ENCODE measurements at places on chromosomes 5 and 9.

- no peak for DNase-seq
Measured at GRCh38 chr9:2332663-2333062, 288.9 kb upstream of the VLDLR start.

- no peak for DNase-seq
Measured at GRCh38 chr5:87529486-87530076, 116.9 kb upstream of the CCNH start.

DNA sequence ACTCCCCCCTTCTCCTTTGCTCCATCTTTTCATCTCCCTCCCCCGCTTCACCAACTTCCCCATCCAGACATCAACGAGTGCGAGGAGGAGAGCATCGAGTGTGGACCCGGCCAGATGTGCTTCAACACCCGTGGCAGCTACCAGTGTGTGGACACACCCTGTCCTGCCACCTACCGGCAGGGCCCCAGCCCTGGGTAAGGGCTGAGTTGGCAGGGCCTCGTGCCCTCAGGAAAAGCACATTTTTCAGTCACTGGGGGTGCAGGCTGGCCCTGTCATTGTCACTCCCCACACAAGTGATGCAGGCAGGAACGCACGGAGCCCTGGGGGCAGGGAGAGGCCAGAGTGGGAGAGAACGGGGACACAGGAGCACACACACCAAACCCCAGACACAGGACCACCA lies 12.4 kb upstream of the ASS1 start:
- no peak for DNase-seq

DNA sequence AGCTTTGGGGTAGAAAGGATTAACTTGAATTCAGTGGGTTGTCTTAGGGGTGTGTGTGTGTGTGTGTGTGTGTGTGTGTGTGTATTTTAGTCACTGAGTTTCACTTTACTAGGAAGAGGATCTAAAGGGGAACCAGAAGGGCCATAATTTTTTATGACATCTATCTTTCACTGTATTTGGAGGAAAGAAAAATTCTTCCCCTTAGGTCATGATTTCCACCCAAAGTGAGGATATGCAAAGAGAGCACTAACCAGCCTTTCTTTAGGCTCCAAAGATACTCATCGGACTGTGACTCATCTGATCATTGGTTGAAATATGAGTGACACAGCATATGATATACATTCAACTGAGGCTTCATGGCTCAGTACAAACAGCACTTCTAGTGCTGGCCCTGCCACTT lies 75.2 kb upstream of the RASGRF2 start:
- no peak for DNase-seq

GRCh38 chr9:69223605-69224004 lies 49.5 kb downstream of the TJP2 start:
- DNase-seq = no peak

DNA sequence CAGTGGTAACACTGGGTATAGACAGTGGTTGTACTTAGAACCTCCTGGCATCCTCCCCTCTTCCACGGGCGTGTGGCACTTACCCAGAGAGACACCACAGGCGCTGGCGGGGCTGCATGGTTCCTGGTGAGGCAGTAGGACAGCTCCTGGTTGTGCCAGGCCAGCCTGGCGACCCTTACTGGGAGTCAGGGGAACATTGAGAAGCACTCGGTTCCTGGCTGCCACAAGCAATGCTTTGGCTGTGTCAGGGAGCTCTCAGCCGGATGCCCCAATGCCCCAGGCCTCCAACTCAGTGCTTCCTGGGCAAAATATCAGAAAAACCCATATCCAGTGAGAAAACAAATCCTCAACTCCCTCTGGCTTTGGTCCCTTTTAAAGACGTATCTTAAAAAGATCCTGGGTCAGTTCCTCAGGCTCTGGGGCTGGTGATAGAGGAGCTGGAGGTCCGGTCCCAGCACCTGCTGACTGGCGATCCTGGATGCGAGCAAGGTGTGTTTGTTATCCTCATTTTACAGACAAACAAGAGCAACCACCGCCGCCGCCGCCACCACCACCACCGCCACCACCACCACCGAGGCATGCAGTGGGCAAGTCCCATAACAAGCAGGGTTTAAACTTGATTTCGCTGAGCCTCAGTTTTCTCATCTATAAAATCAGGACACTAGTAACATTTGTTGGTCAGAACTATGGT lies 4.2 kb downstream of the NKX2-5 start:
- no peak for DNase-seq

GRCh38 chr9:131876486-131876885 lies 136.6 kb upstream of the RAPGEF1 start:
- no peak for DNase-seq

DNA sequence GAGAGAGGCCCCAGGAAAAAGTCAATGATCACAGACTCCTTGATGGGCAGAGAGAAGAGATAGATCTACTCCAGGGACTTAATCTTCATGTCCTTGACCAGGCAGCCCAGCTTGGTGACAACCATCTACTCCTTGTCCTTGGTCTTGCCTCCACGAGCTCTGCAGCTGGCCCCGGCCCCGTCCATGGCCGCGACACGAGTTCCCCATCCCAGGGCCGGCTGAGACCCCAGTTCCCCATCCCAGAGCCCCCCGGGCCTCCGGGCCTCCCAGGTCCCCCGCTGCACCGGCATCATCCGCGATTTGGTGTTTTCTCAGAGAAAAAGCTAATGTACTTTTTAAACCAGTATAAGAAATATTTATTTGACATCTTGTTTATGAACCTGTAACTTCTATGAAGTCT lies 2.5 kb upstream of the PGGT1B start:
- no peak for DNase-seq

DNA sequence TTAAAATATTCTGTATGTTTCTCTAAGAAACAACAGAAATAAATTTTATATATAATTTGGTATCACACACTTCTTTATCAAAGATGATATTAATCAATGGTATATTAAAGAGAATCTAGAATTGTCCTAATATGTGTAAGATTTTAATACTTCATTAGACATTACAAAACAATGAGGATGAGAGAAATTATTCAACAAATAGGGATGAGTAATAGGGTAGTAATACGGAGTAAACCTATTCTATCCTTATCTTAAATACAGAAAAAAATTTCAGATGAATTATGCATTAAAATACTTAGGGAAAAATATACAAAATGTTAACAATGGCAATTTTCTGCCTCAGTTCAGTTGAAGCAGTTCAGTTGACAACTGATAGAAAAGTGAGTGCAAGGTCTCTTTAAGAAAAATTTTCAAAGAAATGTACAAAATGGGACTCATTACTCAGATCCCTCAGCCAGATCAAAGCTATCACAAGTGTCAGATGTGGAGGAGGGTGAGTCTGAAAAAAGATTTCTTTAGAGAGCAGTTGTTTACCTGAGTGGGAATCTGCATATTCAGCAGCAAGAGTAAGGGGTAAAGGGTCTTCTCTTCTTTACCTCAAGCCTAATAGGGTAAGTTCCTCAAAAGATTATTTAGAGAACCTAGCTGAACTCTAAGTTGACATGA lies 56.7 kb upstream of the GCNT4 start:
- no peak for DNase-seq

DNA sequence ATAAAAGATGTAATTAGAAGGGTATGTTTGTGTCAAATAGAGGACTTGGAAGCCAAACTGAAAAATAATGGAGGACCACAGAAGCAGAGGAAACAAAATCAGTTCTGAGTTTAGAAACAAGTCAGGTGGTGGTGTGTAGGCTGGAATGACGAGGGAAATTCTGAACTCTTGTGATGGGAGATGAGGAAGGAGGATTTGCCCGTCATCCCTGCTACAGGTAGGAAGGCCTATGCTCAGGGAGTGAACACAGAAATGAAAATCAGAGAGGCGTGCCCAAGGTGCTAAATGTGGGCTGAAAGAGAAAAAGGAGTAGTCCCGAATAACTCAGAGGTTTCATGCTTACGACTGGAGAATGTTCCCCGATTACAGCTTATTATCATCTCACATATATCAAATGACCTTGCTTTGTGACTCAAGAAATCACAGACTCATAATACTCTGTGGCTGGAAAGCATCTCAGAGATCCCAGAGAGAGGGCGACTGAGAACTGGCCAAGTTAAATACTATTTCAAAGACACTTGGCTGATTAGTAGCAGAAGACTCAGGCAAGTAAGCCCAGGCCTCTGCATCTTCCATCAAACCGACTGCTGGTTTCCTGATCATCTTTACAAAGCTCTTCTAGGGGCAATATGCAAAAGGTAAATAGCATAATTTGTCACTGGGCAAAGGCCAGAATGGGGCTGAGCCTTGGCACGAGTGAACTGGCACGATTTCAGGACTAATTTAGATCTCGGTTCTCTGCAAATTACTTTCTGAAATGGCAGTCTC lies 126.0 kb downstream of the SUSD1 start:
- no peak for DNase-seq

GRCh38 chr5:135031813-135032694 lies 2.0 kb downstream of the PITX1 start:
- no peak for DNase-seq

DNA sequence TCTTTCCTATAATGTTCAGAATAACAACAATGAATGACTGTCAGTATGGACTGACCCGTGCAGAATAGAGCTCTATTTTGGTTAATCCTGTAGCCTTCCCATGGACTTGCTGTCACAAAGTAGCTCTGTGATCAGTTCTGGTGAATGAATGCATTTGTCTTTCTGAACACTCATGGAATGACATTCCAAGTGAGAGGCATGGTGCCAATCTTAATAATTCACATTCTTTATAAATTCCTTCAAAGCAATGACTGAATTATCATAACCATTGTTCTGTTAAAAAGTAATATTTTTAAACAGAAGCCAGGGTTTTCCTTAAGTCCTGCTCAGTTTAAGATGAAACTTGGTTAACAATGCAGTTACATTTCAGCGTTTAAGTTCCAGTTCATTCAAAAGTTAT lies 360.5 kb downstream of the ICE1 start:
- no peak for DNase-seq

DNA sequence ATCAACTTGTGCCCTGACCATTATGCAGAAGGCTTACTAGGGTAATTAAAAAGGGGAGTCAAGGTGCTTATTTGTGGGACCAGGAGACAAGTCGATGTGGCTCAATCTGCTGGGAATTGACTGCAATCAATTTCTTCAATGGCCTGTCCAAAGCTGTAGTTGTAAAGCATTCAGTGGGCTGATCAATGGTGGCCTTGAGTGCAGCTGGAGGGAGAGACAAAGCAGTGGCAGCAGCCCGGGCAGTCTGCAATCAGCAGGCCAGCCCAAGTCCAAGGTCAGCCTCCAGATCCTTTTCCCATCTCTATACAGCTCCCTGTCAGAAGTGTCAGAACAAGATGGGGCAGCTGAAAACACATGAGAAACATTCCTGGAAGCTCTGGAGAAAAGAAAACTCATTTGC lies 51.0 kb upstream of the BRINP1 start:
- DNase-seq = no peak

- no peak for DNase-seq
Measured at GRCh38 chr9:106892632-106893031, 29.7 kb downstream of the ZNF462 start.

DNA sequence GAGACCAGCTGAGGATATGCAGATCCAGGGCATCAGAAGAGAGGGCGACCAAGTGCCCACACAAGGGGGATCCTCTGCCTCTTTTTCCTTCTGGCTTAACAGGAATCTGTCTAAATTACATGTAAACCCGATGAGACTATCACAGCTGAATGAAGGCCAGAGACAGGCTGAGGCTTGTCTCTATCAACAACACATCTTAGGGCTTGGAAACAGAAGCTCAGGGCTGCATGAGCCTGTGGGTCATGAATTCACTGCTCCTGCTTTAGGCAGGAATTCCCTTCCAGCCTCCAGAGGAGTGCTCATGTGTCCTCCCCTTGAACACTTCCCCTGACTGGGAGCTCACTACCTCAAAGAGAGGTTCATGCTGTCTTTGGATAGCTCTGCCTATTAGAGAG lies 106.1 kb upstream of the PHYKPL start:
- DNase-seq = no peak

DNA sequence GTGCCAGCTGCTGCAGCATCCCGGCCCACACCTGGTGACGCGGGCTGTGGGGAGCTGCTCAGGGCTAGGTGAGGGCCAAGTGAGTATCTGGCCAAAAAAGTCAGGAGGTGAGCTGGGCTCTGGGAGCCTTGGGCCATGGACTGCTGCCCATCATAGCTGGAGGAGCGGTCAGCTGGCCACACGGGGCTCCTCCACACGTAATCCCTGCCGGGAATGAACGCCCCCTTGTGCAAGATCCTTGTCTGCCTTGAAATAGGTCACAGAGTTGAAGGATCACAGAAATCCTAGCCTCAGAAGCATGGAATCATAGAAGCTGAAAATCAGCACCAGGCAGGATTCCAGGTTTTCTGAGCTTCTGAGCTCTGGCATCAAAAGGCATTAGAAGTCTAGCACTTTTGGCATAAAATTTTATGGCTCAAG lies 16.8 kb upstream of the COL27A1 start:
- no peak for DNase-seq

DNA sequence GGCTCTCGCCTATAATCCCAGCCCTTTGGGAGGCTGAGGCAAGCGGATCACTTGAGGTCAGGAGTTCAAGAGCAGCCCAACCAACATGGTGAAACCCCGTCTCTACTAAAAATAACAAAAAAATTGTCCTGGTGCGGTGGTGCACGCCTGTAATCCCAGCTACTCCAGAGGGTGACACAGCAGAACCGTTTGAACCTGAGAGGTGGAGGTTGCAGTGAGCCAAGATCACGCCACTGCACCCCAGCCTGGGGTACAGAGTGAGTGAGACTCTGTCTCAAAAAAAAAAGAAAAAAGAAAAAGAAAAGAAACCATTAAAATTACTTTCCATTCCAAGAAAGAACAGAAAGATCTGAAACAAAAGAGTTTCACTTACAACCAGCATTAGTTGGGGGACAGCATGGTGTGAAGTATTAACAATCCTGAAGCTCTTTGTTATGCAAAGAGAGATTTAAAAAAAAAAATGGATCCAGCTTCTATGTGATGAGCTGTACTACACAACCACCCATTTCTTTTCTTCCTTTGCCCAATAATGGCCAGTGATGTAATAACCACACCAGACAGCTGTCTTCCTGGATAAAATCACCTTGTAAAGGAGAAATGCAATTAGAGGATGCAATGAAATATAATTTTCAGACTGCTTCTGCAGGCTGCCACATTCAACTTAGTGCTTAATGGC lies 76.9 kb downstream of the MED27 start:
- DNase-seq = no peak
